ENCODE measurements at places on chromosomes 13 and 19. TPM values are rescaled to one million over a fixed set of nuclear protein-coding genes. Genes with fewer than 3 reads are reported as not detected.
A peak's percentile ranks its signal among the peaks of the same experiment; 100 is the strongest.

- H3K36me3 ChIP-seq: no peaks in the 10 kb centered on the region
- no peak for DNase-seq
- H3K27me3 ChIP-seq: no peaks in the 10 kb centered on the region
- H3K4me3 ChIP-seq: no peak overlapping the region
- H3K27ac ChIP-seq: no peak overlapping the region
These were observed 790.9 kb upstream of the PRR20A start for GRCh38 chr13:56349866-56350265.

The MAST1 gene
- 0.44 TPM for total RNA-seq

The ZNF578 gene
- total RNA-seq: 0.10 TPM

GRCh38 chr19:5585461-5586299 lies 17.9 kb upstream of the TINCR start:
- H3K27me3 ChIP-seq: no peaks in the 10 kb centered on the region
- peak overlapping the region; percentile 13 for H3K27ac ChIP-seq
- H3K36me3 ChIP-seq: peaks cover 33% of the 10 kb centered on the region
- H3K4me1 ChIP-seq: peaks cover 5% of the 10 kb centered on the region

GRCh38 chr19:41226053-41226873 lies 7.2 kb downstream of the AXL start:
- no peaks in the 10 kb centered on the region for H3K4me1 ChIP-seq
- H3K36me3 ChIP-seq: no peaks in the 10 kb centered on the region
- H3K27ac ChIP-seq: no peak overlapping the region
- H3K4me3 ChIP-seq: no peak overlapping the region

The SCGB2B2 gene
- total RNA-seq: 0.31 TPM

The PCDH9 gene
- total RNA-seq: 0.08 TPM

The IL12RB1 gene
- 28.1 TPM for total RNA-seq

DNA sequence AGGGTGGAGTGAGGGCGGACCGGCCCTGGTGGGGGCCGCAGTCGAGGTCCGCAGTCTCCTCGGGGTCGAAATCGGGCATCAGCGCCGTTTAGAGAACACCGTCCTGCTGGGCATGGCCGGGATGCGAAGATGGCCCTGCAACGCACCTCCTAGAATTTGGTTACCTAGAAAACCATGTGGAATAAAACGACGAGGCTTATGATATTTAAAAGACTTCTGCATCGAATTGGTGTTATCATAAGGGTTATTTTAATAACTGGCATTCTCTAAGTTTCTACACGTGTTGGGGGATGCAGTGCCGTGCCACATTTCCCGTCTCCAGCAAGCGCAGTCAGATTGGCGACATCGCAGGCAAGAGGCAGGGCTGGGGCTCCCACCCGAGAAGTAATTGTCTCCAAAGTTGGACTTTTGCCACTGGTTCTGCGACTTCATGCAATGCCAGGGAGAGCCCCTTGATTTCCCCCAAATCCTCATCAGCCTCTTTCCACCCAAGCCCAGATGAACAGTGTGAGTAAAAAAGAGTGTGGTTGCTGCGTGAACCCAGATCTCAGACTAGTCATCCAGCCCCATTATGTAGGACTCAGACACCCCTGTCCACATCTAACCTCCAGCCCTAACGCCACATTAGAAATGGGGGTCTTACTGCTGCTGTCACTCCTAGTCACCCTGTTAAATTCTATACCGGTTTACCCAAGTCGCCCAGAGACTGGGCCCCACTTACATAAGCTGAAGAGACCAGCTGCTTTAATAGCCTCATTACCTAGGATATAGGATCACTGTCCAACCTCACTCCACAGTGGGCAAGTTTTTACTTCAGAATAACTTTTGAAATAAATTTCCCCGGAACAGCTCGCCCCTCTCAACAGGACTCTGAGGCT lies 571 bp upstream of the DHRS12 start:
- peak overlapping the region; percentile 91 for H3K27ac ChIP-seq
- peak overlapping the region; percentile 82 for H3K4me3 ChIP-seq
- H3K36me3 ChIP-seq: no peaks in the 10 kb centered on the region
- H3K27me3 ChIP-seq: no peaks in the 10 kb centered on the region

DNA sequence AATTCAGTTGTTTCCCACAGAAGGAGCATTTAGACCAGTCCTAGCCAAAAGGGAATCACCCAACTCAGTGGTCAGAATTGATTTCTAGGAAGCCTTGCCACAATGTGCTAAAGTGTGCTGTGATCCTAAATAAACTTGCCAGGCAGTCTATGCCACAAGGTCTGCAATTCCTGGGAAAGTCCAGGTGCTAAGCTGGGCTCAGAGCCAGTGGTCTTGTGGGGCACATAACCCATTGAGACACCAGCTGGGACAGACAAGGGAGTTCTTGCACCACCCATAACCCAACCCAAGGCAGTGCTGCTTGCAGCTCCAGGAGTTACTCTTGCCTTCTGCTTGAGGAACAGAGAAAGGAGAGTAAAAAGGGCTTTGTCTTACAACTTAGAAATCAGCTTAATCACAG lies 489.5 kb upstream of the SPRY2 start:
- H3K4me1 ChIP-seq: no peaks in the 10 kb centered on the region
- H3K27me3 ChIP-seq: no peaks in the 10 kb centered on the region
- H3K36me3 ChIP-seq: no peaks in the 10 kb centered on the region
- no peak for DNase-seq
- no peak overlapping the region for H3K27ac ChIP-seq
- H3K4me3 ChIP-seq: no peak overlapping the region

- no peak overlapping the region for H3K4me3 ChIP-seq
- no peak for DNase-seq
- no peak overlapping the region for H3K27ac ChIP-seq
- no peaks in the 10 kb centered on the region for H3K4me1 ChIP-seq
- H3K36me3 ChIP-seq: no peaks in the 10 kb centered on the region
- H3K27me3 ChIP-seq: peaks cover 4% of the 10 kb centered on the region
These were observed 35.8 kb upstream of the MEDAG start for GRCh38 chr13:30870049-30870884.

DNA sequence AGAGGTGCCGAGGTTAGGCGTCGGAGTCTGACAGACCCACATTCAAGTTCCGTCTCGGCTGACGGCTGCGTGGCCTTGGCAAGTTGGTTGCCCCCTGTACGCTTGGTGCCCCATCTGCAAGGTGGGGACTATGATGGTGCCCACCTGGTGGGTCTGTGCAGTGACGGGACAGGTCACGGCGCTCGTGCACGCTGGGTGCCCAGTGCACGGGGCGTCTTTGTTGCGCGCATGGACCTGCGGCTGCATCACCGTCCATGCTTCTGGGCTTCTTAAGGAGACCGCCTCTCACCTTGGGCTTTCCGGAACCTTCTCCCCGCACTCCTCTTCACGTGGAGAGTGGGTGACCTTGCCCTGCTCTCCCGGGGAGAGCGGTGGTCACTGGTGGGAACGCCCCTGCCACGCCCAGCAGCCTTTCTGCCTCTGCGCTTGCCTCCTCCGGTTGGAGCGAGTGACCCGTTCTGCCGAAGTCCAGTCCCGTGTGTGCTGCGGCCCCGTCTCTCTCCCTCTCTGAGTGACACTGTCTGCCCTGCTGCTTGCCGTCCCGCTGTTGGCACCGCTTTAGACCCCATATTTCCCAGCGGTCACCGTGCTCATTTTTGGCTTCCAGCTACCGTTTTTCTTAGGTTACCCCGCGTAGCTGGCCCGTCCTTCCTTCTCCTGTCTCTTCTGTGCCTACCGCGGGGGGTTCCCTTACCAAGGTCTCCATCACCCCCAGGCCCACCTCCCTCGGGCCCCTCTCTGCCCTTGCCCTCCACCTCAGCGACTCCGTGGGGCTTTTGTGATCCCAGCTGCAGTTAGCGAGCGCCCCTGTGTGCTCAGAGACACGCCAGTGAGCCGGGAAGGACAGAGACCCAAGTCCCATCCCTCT lies 6.4 kb downstream of the ATP11A start:
- no peak for DNase-seq
- no peaks in the 10 kb centered on the region for H3K27me3 ChIP-seq
- no peak overlapping the region for H3K27ac ChIP-seq
- H3K4me3 ChIP-seq: no peak overlapping the region
- peaks cover 2% of the 10 kb centered on the region for H3K36me3 ChIP-seq

DNA sequence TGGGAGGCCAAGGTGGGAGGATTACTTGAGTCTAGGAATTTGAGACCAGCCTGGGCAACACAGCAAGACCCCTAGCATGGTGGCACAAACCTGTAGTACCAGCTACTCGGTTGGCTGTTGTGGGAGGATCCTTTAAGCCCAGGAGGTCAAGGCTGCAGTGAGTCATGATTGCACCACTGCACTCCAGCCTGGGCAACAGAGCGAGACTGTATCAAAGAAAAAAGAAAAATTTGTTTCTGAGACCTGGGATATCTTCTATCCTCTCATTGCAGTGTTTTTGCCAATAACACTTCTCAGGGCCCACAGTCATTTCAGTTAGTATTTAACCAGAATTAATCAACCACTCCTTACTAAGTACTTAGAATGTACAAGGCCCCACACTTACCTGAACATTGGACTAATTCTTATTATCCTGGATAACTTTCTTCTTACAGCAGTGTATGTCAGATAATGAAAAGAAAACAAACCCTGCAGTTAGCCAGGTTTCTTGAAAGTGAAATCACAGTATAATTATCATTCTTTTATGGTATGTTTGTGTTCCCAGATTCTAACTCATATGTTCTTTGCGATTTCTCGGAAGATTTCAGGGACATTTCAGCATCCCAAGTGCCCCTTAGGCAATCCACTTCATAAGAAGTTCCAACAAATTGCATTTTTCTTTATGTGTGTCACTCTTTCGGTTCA lies 75.6 kb upstream of the KLF5 start:
- H3K4me3 ChIP-seq: no peak overlapping the region
- H3K27ac ChIP-seq: no peak overlapping the region
- no peaks in the 10 kb centered on the region for H3K36me3 ChIP-seq
- no peaks in the 10 kb centered on the region for H3K27me3 ChIP-seq
- DNase-seq: no peak

GRCh38 chr13:32746474-32746873 lies 160.2 kb downstream of the PDS5B start:
- peaks cover 4% of the 10 kb centered on the region for H3K4me1 ChIP-seq
- no peak for DNase-seq
- H3K27ac ChIP-seq: peak overlapping the region; percentile 42
- peaks cover 3% of the 10 kb centered on the region for H3K36me3 ChIP-seq
- no peaks in the 10 kb centered on the region for H3K27me3 ChIP-seq

DNA sequence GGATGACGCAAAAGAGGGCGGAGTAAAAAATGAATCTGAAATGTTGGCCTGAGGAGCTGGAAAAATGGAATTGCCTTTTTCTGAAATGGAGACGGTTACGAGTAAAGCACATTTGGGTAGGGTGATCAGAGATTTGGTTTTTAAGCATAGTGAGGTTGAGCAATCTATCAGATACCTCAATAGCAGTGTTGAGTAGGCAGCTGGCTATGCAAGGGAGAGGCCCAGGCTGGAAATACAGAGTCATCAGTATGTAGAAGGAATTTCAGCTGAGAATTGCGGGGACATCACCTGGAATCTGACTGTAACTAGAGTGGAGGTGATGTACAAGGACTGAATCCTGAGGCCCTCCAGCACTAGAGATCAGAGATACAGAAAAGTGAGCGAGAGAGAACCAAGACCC lies 224.8 kb downstream of the LMO7 start:
- no peaks in the 10 kb centered on the region for H3K4me1 ChIP-seq
- DNase-seq: no peak
- no peaks in the 10 kb centered on the region for H3K36me3 ChIP-seq
- no peak overlapping the region for H3K4me3 ChIP-seq
- no peak overlapping the region for H3K27ac ChIP-seq

GRCh38 chr19:45526143-45526542 lies 18.9 kb downstream of the VASP start:
- peaks cover 10% of the 10 kb centered on the region for H3K4me1 ChIP-seq
- H3K27me3 ChIP-seq: no peaks in the 10 kb centered on the region
- H3K27ac ChIP-seq: no peak overlapping the region
- H3K4me3 ChIP-seq: no peak overlapping the region
- H3K36me3 ChIP-seq: peaks cover 25% of the 10 kb centered on the region

DNA sequence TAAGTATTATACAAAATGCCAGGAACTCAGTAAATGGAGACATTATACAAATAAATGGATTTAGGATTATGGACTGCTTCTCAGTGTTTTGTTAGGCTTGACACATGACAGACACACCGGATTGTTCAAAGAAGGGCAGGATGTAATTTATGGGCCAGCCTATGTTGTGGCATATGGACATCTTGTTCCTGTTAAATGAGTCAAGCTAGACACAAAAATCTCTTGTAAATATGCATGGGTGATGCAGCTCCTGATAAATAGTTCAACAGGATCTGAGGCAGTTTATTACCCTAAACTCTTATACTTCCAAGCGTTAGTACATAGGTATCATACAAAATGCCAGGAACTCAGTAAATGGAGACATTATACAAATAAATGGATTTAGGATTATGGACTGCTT lies 502.3 kb downstream of the TBC1D4 start:
- no peak overlapping the region for H3K4me3 ChIP-seq
- H3K36me3 ChIP-seq: no peaks in the 10 kb centered on the region
- no peak overlapping the region for H3K27ac ChIP-seq
- no peak for DNase-seq

DNA sequence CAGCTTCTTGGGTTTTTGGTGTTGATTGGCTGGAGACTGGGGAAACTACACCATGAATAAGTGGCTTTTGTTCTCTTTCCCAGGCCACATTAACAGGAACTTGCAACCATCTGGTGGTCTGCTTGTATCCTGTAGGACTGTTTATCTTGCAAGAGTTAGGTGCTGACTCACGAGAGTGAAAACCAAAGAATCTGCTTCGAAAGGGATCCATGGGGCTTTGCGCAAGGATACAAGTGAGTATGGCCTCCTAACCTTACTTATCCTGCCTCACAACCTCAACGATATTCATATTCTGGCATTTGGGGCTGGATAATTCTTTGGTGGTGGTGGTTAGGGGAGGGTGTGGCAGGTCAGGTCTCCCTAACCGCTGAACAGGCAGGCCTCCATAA lies 4.7 kb upstream of the SIGLECL1 start:
- no peaks in the 10 kb centered on the region for H3K27me3 ChIP-seq
- no peak overlapping the region for H3K27ac ChIP-seq
- no peaks in the 10 kb centered on the region for H3K36me3 ChIP-seq
- no peak for DNase-seq

- no peak for DNase-seq
- no peaks in the 10 kb centered on the region for H3K27me3 ChIP-seq
- no peaks in the 10 kb centered on the region for H3K4me1 ChIP-seq
- H3K27ac ChIP-seq: no peak overlapping the region
- no peak overlapping the region for H3K4me3 ChIP-seq
These were observed 58.4 kb upstream of the MTIF3 start for GRCh38 chr13:27508802-27509201.

GRCh38 chr13:26050568-26051230 lies 1.1 kb downstream of the SHISA2 start:
- H3K36me3 ChIP-seq: no peaks in the 10 kb centered on the region
- H3K4me3 ChIP-seq: no peak overlapping the region
- no peak overlapping the region for H3K27ac ChIP-seq
- H3K27me3 ChIP-seq: peaks cover 4% of the 10 kb centered on the region
- no peaks in the 10 kb centered on the region for H3K4me1 ChIP-seq

- H3K4me1 ChIP-seq: no peaks in the 10 kb centered on the region
- H3K36me3 ChIP-seq: peaks cover 14% of the 10 kb centered on the region
- H3K27ac ChIP-seq: no peak overlapping the region
- H3K4me3 ChIP-seq: no peak overlapping the region
These were observed 17.9 kb downstream of the ALG5 start for GRCh38 chr13:36981156-36981743.

Measured in GM12878 (cell line).